ENCODE measurements at places on chromosomes 11 and 22.

DNA sequence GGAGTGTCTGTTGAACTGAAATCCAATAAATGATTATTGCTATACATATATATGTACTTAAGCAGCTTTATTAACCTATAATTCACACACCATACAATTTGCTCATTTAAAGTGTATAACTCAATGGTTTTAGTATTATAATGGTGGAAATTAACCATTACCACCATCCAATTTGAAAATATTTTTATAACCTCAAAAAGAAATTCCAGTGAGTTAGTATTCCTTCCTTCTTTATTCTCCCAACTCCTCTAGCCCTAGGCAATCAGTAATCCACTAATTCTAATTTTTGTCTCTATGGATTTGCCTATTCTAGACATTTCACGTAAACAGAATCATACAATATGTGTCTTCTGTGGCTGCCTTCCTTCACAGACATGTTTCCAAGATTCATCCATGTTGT lies 64.8 kb downstream of the MAPK1 start:
- no peak for DNase-seq

- no peak for DNase-seq
These were observed 1.5 kb downstream of the RPS6KA4 start for GRCh38 chr11:64360448-64360921.

DNA sequence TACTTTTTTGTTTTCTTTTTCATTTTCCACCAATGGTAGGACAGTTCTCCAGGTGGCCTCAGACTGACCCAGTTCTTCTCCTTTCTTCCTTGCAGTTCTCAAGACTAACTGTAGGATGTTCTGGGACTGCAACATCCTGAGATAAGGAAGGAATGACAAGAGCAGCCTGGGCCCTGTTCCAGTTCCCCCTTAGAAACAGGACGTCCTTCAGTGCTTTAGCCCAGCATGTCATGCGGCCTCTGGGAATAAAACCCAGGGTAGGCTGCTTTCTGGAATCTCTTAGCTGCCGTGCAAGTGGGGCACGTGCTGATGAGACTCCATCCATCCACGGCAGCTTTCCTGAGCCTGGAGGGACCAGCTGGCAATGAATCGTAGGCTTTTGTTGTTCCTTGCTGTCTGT lies 24.0 kb upstream of the CADM1 start:
- DNase-seq = no peak

- no peak for DNase-seq
These were observed 14.9 kb downstream of the GAS2 start for GRCh38 chr11:22681281-22681812.

DNA sequence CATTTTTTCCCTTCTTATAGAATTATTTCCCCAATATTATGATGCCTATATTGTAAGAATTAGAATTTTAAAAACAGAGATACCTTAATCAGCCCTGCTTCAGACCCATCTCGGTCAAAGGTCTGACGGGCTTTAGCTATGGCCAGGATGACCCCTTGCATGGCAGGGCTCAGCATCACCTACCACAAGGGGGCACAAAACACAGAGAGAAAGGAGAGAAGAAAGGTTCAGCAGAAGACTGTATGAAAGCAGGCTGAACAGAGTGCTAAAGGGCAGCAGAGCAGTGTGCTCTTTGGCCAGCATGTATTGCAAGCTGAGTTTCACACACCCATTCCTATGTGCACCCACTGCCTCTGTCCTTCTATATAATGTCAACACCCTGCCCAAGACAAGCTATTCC lies 26.8 kb downstream of the CLDN25 start:
- DNase-seq = peak; percentile 65

DNA sequence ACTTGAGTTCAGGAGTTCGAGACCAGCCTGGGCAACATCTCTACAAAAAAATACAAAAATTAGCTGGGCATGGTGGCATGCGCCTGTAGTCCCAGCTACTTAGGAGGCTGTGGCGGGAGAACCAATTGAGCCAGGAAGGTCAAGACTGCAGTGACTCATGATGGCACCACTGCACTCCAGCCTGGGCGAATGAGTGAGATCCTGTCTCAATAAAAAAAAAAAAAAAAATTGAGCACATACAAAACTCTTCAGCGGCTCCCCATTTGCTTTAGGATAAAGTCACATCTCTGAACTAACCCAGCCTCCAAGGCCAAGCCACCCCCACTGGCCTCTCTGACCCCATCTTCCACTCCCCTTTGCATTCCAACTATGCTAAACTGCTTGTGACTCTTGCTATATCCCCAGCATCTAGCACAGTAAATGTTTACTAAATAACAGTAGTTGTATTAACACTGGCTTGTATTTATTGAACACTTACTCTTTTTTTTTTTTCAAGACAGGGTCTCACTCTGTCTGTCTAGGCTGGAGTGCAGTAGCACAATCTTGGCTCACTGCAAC lies 28.9 kb downstream of the CREB3L1 start:
- DNase-seq = no peak

DNA sequence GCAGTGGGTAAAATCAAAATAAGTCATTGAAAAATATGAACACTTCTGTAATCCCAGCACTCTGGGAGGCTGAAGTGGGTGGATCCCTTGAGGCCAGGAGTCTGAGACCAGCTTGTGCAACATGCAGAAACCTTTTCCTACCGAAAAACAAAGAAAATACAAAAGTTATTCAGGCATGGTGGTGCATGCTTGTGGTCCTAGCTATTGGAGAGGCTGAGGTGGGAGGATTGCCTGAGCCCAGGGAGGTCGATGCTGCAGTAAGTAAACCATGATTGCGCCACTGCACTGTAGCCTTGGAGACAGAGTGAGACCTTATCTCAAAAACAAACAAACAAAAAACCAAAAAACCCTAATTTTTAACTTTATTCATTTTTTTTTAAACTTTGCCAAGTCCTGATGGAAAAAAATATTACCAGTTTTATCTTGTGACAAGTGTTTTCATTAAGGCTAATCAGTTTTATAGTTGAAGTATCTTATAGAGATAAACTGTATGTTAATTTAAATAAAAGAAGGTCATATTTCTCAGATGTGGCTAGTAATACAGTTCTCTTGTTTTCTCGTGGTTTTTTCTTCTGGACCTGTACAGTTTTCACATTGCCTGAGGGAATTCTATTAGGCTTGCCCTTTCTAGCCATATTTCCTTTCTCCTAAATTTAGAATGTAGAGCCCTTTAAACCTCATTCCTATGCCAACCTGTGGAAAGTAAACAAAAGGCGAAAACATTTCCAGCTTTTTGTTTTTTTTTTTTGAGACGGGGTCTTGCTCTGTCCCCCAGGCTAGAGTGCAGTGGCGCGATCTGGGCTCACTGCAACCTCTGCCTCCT lies 9.4 kb downstream of the HIPK3 start:
- peak; percentile 17 for DNase-seq

- DNase-seq = peak; percentile 46
These were observed 16.9 kb downstream of the IL18BP start for GRCh38 chr11:72015511-72016061.

GRCh38 chr11:64559351-64560138 lies 31.5 kb upstream of the SLC22A12 start:
- DNase-seq = no peak

- no peak for DNase-seq
These were observed 107.7 kb downstream of the CEP164 start for GRCh38 chr11:117435326-117435725.

- no peak for DNase-seq
These were observed 8.5 kb upstream of the DMC1 start for GRCh38 chr22:38578505-38578904.

- peak; percentile 61 for DNase-seq
These were observed 1.3 kb upstream of the LIMK2 start for GRCh38 chr22:31210556-31211421.

GRCh38 chr11:30775233-30775522 lies 189.0 kb upstream of the MPPED2 start:
- DNase-seq = no peak

DNA sequence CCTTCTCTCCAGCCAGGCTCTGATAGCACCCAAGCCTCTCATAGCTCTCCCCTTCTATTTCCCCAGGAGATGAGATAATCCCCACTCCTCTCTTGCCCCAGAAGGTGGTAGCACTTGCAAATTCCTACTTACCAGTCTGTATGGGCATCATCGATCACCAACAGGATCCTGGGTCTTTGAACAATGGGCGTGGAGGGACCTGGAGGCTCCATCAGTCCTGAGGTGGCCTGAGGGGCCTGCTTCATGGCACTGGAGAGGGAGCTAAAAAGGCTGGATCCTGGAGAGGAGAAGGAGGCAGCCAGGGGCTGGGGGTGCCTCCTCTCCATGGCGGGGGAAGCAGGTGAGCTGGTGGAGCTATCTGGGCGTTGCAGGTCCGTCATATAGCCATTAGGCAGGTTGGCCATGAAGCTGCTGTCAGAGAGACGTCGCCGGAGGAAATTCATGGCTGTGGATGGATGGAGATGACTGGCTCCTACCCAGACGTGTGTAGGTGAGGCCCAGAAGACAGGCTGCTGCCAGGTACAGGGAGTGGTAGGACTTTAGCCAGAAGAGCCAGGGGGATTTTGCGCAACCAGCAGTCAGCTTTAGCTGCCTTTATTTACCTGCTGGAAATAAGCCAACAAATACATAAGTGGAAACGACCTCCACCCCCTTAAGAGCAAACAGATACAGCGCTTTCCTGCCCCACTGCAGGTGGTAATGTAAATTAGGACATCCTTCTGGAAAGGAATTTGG lies 51.8 kb downstream of the SYN3 start:
- no peak for DNase-seq

- DNase-seq = no peak
These were observed 58.4 kb upstream of the RCN1 start for GRCh38 chr11:32032478-32032877.

DNA sequence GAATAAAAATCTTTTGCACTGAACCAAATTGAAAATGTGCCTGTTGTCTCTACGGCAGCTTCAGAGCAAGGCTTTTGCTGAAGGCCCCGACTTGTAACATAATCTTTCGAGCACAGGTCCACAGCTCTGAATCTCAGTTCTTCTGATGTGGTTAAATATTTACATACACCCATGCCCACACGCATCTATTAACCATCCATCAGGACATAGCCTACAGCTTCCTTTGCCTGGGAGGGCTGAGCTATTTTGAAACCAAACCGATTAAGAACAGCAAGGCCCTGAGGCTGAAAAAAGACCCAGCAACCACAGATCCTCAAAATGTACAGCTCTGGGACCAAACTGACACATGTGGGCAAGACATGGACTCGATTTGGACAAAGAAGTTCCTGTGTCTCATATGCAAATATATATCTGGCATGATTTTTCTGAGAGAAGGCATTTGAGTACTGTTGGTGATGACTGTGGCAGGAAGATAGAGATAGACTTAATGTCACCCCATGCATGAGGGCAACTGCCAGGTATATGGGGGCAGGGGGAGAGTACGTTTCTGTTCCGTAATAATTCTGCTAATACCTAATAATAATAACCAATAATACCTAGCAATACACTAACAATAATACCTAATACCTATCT lies 322.7 kb upstream of the PLET1 start:
- DNase-seq = no peak

DNA sequence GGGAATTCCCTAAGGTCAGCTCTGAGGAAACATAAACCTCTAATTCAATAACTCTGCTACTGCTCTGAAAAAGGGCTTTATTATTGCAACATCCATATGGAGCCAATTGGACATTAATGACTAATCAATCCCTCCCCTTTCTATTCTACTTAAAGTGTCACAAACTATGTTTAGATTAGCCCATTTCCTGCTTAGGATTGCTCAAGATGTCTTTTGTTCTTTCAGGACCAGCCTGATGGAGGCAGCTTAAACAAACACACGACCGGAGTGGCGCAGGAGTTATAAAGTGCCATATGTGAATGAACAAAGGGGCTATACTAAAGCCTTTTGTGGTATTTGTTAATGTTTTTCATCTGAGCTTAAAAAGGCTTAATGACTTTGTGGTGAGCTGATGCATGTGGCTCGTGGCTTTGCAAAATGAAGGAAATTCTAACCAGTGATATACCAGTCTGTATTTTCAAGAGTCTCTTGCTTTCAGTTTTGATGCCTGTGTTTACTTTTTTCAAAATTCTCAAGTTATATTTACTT lies 354.4 kb downstream of the SOX6 start:
- DNase-seq = no peak

GRCh38 chr11:28615542-28615941 lies 507.4 kb downstream of the METTL15 start:
- DNase-seq = no peak

DNA sequence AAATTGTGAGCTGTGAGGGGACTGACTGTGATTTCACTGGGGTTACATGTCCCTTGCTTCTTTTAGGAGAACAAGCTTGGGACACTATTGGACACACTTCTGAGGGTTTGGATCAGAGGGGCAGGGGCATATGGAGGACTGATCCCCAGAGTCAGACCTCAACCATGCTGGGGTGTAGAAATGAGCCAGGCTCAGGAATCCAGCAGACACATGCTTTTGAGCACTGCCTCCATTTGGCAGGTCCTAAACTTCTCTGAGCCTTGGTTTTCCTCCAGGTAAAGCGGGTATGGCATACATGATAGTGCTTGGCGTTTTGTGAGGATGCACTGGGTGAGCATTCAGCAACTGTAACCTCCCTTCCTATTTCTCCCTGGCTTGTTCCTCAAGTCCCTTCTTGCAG lies 74.7 kb downstream of the ADAMTS15 start:
- DNase-seq = no peak

GRCh38 chr11:57370251-57370650 lies 10.7 kb downstream of the PRG3 start:
- DNase-seq = no peak

DNA sequence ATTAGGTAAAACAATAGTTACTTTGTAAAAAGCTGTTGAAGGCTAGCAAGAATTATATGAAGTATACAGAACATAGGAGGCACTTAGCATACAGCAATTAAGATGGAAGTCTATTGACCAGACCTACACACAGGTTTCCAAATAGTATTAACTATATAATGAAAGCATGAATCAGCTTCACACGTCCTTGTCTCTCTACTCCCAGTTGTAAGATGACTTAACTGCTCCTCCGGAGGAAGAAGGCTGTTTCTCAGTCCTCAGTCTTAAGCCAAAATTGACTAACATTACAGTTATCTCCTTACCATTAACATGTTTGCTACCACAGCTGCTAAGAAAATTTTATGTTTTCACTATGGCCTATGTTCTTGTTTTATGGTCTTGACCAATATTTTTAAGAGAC lies 24.7 kb downstream of the SIK3 start:
- no peak for DNase-seq

GRCh38 chr22:42060489-42060888 lies 10.1 kb downstream of the NAGA start:
- DNase-seq = no peak

DNA sequence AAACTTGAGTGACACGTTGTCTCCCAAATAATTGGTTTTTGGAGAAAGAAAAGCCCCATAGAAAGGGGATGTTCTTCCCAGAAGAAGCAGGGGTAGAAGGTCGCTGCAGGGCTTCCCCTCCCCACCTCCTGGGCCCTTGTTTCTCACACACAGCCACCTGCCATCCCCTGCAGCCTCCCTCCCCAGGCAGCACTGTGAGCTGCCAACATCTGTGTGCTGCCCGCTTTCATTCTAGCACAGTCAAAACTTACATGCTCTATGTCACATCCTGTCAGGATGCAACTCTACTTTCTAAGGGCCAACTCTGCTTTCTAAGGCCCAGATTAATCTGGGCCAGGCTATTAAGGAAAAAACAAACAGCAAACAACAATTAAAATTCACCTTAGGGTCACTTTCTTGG lies 309.4 kb upstream of the ZC3H12C start:
- no peak for DNase-seq

GRCh38 chr22:23888615-23889401 lies 5.4 kb upstream of the MIF start:
- no peak for DNase-seq
